ENCODE measurements at places on chromosomes 7 and 10.

DNA sequence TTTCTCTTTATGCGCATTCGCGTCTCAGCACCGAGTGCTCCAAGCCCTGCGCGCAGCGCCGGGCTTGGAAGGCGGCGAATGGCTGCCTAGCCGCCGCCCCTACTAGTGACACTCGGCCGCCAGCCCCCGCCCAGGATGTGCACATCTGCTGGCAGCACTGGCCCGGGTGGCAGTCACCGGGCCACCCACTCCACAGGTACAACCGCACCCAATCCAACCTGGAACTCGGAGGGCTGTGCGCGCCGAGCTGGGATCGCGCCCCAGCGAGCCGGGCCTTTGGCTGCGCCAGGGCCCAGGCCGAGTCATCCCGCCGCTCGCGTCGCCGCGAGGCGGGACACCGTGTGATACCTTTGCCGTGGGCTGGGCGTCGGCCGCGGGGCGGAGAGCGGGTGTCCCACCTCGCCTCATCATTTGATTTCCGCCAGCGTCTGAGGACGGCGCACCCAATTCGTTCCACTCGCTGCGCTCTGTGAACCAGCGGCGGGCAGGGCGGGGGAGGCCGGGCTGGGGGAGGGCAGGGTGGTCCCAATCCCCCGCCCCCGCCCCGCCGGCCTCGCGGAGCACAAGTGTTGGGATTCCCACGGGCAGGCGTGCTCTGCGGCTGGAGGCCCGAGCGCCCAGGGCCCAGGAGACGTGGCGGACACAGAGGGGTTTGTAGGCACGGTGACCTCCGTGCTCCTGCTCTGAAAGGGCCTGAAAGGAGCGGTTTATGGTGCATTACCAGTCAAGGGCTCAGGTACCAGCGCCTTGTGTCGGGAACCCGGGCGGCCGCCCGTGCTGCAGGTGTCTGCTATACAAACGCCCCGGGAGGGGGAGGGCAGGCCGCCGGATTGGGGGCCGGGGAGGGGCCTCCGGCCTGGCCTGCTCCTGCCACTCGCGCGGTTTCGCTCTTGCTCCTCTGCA is 17.8 kb upstream of the PTF1A start:
- DNase-seq: no peak

- DNase-seq: no peak
Observed at GRCh38 chr10:51804866-51805265, 105.5 kb upstream of the CSTF2T start.

DNA sequence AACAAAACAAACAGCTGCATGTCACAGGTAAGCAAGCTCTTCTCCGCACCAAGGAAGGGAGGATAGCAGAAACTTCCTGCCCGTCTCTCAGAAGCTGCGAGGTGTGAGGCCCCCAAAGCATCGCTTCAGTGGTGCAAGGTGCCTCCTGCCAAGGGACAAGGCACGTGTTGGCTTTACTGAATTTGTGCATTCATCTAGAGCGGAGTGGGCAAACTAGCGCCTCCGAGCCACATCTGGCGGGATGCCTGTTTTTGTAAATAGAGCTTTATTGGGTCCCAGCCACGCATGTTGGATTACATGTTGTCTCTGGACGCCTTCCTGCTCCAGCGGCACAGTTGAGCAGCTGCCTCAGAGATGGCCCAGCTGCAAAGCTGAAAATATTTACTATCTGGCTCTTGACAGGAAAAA is 27.7 kb downstream of the PHYH start:
- DNase-seq: no peak

GRCh38 chr10:99041468-99041867 is 194.2 kb downstream of the HPSE2 start:
- no peak for DNase-seq

DNA sequence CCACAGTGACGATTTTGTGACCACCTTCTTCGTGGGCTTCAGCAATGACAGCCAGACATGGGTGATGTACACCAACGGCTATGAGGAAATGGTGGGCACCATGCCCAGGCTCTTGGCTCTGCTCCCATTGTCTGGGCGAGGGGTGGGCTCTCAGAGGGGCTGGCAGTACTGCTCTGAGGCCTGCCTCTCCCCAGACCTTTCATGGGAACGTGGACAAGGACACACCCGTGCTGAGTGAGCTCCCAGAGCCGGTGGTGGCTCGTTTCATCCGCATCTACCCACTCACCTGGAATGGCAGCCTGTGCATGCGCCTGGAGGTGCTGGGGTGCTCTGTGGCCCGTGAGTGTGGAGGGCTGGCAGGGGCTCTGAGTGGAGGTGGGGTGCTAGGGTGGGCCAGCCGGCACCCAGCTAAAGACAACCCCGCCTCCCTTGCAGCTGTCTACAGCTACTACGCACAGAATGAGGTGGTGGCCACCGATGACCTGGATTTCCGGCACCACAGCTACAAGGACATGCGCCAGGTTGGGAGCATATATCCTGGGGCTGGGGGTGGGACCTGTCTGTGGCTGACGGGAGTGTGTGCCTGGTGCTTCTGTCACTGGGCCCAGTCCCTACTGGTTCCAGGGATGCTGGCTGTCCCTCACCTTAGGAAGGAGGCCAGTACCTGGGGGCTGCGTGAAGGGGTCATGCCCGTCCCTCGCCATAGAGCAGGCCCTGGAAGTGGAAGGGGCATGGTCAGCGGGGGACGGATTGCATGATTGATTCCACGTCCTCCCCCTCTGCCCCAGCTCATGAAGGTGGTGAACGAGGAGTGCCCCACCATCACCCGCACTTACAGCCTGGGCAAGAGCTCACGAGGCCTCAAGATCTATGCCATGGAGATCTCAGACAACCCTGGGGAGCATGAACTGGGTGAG is 6.8 kb downstream of the AEBP1 start:
- no peak for DNase-seq

GRCh38 chr10:51892965-51893658 is 193.7 kb upstream of the CSTF2T start:
- DNase-seq: no peak

GRCh38 chr7:29350351-29350750 is 155.8 kb downstream of the CHN2 start:
- no peak for DNase-seq

DNA sequence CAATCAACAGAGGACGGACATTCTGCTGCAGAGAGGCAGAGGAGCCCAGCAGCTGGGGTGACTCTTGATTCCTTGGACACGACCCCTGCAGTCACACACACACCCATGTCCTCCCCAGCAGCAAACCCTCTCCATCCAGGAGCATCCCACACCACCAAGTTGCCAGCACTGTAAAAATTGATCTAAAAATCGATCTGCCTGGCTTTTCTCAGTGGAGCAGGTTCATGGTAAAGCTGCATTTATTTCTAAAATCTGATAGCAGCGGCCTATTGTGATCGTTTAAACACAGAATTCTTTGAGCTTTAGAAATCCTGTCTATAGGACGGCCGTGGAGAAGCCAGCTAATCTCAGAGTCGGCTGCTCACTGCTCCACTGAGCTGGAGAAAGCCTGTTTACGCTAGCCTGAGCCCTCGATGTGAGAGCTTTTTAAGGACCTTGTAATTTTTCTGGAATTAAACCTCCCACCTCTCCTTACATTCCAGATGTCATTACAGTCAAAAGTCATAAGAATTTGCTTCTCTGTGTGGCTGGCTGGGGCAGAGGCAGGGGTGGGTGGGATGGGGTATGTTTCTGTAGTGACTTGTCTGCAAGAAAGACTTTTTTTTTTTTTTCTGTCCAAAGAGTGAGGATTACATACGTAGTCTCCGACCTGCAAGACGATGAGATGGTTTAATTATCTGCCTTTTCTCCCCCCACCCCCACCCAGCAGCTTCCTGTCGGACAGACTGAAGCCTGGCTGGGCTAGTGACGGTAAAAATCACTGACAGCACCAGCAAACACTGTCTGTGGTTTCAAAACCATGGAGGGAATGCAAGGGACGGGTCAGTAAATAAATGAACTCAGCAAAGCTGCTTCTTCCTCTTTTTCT is 31.6 kb downstream of the TRIM8 start:
- DNase-seq: no peak

GRCh38 chr10:125060482-125060825 is 99.9 kb downstream of the CTBP2 start:
- no peak for DNase-seq

DNA sequence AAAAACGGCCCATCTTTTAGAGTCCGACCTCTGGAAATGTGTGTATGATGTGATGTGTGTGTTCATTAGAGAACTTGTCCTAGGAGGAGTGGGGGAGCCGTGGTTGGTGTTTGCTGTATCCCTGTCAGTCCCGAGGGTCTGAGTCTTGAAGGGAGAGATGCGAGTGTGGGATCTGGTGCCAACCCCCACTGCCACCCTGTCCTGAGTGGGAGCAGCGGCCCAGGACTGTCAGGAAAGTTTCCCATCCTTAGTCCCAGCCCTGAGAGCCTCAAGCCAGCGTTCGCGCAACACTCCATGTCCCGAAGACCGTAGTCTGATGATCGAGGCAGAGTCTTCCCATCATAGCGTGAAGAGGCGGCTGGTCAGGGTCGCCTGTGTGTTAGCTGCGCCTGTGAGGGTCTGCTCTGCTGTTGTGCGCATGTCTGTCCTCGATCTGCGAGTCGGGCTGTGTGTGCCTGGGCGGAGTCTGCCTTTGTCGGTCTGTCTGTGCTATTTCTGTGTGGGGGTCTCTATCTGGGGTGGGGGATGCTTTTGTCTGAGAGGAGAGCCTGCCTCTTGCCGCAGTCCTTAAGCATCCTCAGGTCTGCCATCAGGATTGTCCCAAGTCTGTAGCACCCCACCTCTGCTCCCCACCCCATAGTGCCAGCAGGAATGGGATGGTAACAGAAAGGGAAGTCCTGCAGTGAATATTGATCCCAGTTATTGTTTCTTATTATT is 514 bp upstream of the CHAT start:
- DNase-seq: no peak

GRCh38 chr7:127726476-127726875 is 74.5 kb downstream of the SND1 start:
- no peak for DNase-seq

DNA sequence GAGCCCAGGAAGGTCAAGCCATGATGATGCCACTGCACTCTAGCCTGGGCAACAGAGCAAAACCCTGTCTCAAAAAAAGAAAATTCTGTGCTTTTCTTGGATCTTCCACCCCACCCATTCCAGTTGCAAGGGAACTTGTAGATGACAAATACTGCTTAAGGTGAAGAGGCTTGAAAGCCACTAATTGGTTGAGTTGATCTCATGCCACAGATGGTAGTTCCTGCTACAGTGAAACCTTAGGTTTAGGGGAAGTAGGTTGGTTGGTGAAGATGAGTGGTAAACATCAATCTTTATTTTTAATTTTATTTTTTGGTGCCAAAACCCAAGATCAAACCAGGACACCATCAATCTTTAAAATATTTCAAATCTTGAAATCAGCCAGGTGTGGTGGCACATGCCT is 2.9 kb upstream of the GDI2 start:
- no peak for DNase-seq

- DNase-seq: no peak
Observed at GRCh38 chr10:86287966-86288579, 78.5 kb downstream of the GRID1 start.

DNA sequence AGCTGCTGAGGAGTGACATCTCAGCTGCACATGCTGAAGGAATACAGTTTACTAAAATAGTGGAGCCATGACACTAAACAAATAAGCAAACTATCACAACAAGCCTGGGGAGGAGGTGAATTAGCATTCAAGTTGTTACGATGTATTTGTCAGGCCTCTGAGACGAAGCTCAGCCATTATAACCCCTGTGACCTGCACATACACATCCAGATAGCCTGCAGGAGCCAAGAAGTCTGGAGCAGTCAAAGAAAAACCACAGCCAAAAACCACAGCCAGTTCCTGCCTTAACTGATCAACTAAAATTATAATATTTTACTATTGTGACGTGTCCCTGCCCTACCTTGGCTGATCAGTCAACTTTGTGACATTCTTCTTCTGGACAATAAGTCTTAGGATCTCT is 68.6 kb downstream of the NSUN6 start:
- no peak for DNase-seq

- peak; percentile 47 for DNase-seq
Observed at GRCh38 chr10:110504111-110504735, 6.5 kb downstream of the DUSP5 start.

GRCh38 chr10:116664631-116665030 is 43.9 kb downstream of the PNLIPRP2 start:
- no peak for DNase-seq

DNA sequence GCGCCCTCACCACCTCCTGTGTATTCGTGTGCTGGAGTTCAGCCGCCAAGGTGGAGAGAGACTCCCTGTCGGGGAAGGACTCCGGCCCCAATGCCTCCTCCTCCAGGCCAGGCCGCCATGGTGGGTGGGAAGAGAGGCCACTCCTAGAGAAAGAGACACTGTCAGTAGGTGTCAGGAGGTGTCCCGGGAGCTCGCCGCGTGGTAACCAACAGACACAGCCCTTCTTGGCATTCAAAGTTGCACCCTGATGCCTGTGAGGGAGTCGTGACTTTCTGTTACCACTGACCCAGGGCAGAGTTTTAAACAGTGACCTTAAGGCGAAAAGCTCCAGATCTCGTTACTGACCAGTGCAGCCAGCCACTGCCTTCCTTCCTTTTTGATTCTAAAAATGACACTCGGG is 155.2 kb downstream of the CUX1 start:
- DNase-seq: no peak

DNA sequence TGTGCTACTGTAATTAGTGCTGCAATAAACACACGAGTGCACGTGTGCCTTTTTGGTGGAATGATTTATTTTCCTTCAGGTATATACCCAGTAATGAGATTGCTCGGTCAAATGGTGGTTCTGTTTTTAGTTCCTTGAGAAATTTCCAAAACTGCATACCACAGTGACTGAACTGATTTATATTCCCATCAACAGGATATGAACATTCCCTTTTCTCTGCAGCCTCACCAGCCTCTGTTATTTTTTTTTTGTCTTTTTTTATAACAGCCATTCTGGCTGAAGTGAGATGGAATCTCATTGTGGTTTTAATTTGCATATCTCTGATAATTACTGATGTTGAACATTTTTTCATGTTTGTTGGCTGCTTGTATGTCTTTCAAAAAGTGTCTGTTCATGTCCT is 922.9 kb upstream of the LRRN3 start:
- DNase-seq: no peak

GRCh38 chr10:99530108-99531025 is 2.4 kb upstream of the NKX2-3 start:
- DNase-seq: no peak

- DNase-seq: no peak
Observed at GRCh38 chr10:126437635-126438406, 49.5 kb upstream of the ADAM12 start.

GRCh38 chr10:44959247-44960087 is at the start of gene RASSF4:
Gene RASSF4 (plus strand): TSS chr10:44959802. CDS start chr10:44970203, 10,401 bp downstream.
- DNase-seq: peak; percentile 15

DNA sequence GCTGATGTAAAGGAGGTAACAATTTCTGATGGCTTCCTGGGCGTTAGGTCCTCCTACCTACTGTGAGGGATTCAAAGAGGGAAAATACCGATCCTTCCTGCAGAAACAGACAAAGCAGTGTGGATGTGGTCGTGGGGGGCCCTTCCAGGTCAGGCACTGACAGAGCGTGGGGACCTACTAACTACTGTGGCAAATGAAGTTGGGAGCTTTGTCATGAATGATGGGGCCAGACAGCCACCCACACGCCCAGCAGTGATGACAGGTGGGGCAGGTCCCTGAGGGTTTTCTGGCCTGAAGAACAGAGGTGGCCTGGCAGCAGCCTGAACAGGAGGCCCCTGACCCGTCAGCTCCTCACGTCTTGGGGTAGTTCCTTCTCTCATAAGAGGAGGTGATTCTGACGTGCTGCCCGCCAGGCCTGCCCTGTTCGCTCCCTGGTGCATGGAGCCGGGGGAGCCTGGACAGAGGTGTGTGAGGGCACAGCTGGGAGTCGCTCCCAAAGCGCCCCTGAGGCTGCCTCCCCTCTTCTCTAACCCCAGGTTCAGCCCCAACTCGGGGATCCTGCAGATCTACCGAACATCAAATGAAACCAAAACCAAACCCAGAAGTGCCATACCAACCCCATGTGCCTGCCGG is 4.2 kb downstream of the ATP6V0E2 start:
- no peak for DNase-seq
